ENCODE measurements at places on chromosomes 5 and 9.

DNA sequence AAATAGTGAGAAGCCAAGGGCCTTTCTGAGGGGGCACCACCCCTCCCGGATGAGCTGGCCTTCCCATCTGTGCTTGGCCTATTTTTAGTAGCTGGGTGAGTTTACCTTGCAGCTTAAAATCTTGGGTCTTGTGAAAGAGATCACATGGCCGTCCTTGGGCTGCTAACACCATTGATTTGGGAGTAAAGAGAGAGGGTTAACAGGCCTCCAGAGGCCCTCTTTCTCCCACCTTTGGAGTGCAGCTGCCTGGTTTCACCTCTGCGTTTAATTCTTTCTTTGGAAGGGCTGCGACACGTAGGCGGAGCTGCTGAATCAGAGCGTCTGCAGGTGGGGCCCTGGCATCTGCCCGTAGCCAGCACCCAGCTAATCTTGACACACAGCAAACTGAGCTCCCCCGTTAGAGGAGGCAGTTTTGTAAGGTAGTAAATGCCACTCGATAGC is 12.8 kb downstream of the OLFM1 start:
- DNase-seq, result no peak

GRCh38 chr5:96870094-96871026 is 5.9 kb upstream of the ERAP2 start:
- DNase-seq, result no peak

- DNase-seq, result no peak
Measured at GRCh38 chr5:137825165-137825564, 42.5 kb upstream of the MYOT start.

GRCh38 chr9:29564564-29564963 is 1991.3 kb upstream of the C9orf72 start:
- DNase-seq, result peak; percentile 34

GRCh38 chr5:38595132-38595745 is 38.8 kb upstream of the LIFR start:
- peak; percentile 91 for DNase-seq

- no peak for DNase-seq
Measured at GRCh38 chr9:89883401-89884341, 278.9 kb downstream of the GADD45G start.
